ENCODE measurements at places on chromosomes 1 and 21.

DNA sequence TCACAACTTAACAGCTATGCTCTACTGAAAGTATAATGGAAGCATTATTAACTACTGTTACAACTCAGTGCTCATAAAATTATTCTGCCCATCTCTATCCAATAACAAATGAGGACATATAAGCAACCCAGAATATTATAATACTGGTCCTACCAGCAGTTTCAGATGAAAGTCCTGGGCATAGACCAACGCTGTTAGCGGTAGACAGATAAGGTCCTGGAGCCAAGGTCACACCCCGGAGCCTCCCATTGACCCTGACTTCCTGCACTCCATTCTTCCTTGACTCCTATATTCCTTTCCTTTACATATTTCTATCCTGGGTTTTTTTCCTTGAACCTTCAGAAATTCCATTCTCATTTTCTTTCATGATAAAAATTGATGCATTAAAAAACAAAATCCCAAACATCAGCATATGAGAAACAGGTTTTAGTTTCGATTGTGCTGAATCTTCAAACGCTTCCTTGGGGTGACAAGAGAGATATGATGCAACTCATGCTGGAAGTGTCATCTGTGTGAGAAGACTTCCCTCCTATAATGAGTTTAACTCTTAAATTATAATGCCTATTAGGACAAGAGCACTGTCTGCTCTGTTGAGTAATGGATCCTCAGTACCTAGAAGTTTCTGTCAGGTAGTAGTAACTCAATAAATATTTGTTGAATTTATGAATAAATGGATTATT, 831.1 kb downstream of the LRRIQ3 start:
- no peak for DNase-seq

DNA sequence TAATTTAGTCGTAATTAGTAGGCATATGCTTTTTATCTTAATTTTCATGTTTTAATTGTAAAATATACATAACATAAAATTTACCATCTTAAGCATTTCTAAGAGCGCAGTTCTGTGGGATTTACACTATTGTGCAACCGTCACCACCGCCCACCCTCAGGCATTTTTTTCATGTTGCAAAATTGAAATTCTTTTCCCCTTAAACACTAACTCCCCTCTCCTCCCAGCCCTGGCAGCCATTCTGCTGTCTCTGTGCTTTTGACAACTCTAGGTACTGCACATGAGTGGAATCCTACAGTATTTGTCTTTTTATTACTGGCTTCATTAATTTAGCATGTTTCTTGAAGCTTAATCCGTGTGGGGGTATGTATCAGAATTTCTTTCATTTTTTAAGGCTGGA, 7.8 kb downstream of the PIK3CD start:
- DNase-seq, result no peak

- no peak for DNase-seq
Measured at GRCh38 chr1:201568265-201568664, 29.3 kb downstream of the NAV1 start.

DNA sequence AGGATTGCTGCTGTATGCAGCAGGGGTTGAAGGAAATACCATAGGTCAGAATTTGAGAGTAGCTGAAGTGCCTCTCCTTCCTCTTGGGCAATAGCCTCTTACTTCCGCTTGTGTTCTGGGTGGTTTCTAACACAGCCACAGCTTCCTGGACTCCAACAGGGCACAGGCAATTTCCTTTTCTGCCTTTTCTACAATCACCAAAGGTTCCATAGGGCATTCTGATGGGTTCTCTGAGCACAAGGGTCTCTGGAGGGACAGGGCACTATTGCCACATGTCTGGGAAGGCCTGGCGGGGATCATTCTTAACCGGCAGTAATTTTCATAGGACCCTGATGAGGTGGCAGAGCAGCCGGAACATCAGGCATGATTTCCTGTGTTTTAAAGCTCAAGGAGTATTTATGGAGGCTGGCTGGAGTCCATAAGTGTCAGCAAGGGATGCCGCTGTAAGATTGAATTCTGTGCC, 5.5 kb upstream of the AGTRAP start:
- no peak for DNase-seq

- DNase-seq, result no peak
Measured at GRCh38 chr1:205214756-205215155, 3.3 kb upstream of the DSTYK start.

- peak; percentile 27 for DNase-seq
Measured at GRCh38 chr1:5448486-5448885, 543.7 kb downstream of the NPHP4 start.

DNA sequence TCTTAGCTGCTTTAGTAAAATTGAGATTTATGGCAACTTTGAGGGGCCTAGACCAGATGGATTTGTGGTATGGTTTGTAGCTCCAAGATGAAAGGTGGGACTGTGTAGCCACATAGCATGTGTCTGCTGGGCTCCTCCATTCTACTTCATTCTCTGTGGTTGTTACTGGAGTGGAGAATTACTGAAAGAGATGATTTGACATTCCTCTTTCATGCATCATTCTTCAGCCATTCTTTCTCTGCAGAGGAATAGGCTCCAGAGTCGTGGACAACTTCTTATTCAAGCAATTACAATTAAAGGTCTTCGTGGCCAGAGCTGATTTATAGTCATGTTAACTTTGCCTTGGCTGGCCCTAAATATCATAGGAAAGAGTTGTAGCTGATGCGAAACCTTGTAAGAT, 328.9 kb downstream of the PAPPA2 start:
- DNase-seq, result no peak

- peak; percentile 87 for DNase-seq
Measured at GRCh38 chr1:41516168-41517061, 31.9 kb upstream of the EDN2 start.

DNA sequence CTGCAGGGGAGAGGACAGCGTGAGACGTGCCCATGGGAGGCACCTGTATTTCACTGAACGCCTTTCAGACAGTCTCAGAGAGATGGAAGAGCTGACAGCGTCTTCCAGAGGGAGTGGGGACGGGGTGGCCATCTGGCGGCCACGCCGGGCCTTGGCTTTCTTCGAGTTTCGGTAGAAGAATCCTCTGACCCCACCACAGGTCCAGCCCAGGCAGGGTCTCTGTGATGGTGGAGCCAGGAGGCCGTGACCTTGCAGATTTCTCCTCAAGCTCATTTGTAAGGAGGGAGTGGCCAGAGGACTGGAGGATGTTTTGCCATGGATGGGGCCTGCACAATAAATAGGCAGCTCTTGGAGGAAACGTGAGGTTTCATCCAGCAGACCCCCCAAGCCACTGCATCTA, 47.6 kb upstream of the ADARB1 start:
- no peak for DNase-seq

- no peak for DNase-seq
Measured at GRCh38 chr1:85454214-85454613, 10.7 kb downstream of the DDAH1 start.

DNA sequence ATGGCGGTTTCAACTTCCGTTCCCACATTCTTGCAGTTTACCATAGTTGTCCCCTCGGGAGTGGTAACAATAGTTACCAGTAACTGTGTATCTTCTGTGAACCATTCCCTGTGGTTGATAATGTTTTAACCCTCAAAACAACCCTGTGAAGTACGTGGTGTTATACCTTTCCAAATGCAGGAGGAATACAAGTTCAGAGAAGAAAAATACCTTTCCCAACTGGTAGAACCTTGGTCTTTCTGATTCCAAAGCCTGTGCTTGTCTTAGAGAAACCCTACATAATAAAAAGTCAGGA, 789 bp downstream of the BTF3L4 start:
- DNase-seq, result no peak

DNA sequence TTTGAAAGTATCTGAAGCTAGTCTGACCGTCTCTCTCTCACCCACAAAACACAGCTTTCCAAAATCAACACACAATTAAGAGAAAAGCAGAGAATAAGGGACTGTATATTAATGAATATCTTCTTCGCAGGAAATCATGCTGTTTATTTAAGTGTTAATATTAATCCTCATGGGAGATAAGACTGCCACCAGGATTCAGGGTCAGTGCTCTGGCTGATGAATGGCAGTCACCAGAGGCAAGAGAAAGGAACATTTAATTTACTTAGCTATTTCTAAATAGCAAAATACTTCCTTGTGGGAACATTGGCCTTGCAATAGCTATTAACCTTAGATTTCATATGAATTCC, 2.2 kb downstream of the SCYL3 start:
- DNase-seq, result no peak

GRCh38 chr1:39671793-39672550, at the start of gene NT5C1A:
NT5C1A (minus strand) TSS chr1:39672107; CDS start chr1:39672038, 69 bp downstream.
- no peak for DNase-seq

DNA sequence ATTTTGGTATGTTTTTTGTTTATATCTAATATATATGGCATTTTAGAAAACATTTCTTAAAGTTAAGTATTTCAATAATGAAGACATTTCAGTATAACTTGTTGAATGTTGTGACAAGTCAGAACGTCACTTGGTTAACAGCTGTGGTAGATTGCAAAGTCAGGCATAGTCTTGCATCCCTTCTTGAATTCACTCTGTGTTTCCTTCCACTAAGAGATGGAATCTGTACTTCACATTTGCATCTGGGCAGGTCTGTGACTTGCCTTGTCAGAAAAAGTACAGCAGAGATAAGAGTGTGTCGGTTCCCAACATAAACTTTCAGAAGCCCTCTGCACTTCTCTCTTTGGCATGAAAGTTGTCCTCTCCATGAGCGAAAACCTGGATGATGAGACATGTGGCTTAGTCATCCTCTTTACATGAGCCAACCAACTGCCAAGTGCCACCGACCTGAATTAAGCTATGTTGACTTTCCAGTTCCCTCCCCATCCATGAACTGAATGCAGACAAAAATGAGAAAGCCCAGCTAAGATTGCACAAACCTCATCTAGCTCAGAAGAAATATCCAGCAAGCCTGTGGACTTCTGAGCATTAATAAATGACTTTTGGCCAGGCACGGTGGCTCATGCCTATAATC, 1730.2 kb downstream of the MRPL39 start:
- no peak for DNase-seq

GRCh38 chr1:82090104-82090503, 289.4 kb downstream of the ADGRL2 start:
- no peak for DNase-seq

GRCh38 chr1:183033205-183033604, 10.0 kb downstream of the LAMC1 start:
- no peak for DNase-seq

DNA sequence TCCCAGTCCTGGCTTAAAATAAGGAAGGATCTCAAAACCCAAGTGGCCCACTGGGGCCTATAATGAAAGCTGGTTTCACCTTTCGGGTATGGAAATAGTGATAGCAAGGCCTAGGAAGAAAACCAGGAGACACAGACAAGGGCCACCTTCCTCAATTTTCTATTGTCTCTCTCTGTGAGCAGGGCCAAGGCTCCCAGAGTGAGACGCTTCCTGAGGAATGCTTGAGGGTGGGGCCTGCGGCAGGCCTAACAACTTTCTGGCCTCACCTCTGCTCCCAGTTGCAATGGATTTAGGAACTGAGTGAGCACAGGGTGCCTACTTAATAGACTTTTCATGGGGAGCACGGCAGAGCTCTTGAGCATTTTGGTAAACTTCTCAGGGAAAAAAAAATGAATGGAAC, 300.9 kb downstream of the ASTN1 start:
- no peak for DNase-seq

DNA sequence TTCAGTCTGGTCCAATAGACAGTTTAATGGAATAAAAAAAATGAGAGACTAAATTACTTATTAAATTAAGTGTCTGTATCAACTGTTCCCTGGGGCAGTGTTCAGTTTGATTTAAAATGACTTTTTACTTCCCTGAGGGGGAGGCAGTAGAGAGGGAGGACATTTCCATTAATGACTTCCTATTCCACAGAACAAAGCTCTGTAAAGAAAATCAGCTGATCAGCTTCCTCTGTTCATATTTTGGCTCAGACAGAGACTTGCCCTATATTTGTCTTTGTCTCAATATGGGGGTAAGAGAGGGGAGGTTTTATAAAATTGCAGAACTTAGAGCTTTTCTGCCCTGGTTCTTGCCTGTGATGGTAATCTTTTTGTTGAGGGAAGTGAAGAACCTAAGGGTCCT, 8.4 kb downstream of the CFAP126 start:
- DNase-seq, result no peak

GRCh38 chr1:29706936-29707335, 470.6 kb downstream of the PTPRU start:
- DNase-seq, result peak; percentile 77

DNA sequence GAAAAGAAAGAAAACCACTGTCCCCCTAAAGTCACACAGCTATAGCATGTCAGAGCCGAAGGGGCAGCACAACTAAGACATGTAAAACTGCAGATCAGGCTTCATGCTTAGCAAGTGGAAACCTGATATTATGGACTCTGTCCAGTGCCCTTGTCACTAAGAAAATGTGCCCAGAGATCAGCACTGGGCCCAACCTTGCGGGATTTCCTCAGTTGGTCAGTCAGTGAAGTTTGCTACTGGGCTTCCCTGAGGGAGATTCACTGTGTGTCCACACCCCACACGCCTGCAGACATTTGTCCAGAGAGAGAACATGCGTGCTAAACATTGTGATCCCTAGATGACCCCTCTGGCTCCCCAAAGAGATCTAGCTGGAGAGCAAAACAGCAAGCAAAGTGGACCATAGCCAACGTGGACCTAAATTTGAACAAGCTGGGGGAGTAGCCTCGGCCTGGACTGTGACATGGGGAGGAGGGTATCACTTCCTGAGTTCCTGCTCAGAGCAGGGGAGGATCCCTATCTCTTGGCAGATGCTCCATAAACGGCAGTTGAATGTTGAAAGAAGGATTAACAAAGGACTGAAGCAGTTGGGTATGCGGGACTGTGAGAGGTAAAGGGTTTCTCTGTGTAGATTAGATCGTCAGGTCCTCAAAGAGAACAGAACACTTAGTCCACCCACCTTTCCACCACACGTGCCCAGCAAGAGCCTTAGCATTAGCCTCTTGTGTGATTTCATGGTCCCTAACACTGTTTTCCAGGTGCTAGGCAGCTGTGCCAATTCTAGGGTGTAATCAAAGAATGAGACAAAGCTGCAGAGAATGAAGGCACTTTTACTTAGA, 53.6 kb downstream of the GLUL start:
- DNase-seq, result no peak

DNA sequence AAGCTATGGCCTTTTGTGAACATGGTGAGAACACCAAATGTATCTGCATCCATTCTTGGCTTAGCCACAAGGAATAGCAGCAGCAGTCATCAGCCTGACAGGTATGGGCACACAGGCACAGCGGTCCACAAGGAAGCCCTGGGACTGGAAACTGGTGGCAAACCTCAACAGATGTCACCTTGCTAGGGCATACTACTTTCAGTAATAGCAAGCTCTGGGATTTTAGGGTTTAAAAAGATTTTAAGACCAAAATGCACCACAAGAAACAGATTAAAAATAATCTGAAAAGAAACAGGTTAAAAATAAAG, 9.7 kb upstream of the CADM3 start:
- DNase-seq, result no peak

DNA sequence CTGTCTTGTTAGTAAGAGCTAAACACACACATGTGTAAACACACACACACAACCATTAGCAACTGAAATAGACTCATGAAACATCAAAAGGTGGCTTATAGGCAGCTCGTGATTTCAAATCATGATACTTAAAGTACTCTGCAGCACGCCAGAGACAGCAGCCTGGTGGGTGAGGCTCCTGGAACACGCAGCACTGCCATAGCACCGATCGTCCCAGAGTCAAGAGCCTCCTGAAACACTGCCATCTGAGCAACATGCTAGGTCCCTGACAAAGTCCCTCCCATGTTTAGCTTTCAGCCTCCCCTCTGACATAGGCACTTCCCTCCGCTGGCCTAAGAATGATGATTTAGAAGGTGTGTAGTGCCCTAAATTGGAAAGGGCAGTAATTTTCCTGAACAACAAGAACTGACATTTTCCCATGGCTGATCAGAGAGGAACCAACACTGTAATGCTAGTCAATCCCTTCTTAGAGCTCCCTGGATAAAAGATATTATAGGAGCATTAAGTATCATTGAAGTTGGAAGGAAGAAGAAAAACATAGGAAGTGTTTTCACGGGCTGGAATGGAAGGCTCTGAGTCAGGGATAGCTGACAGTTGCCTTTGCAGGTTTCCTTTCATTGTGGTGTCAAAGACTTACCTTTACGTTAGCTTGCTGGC, 14.1 kb upstream of the DPT start:
- no peak for DNase-seq

Data from NT2/D1 (cell line).